Posterior cingulate gyrus (tissue), 11 donors: ENCODE measurements at places on chromosomes 1 and 21.

DNA sequence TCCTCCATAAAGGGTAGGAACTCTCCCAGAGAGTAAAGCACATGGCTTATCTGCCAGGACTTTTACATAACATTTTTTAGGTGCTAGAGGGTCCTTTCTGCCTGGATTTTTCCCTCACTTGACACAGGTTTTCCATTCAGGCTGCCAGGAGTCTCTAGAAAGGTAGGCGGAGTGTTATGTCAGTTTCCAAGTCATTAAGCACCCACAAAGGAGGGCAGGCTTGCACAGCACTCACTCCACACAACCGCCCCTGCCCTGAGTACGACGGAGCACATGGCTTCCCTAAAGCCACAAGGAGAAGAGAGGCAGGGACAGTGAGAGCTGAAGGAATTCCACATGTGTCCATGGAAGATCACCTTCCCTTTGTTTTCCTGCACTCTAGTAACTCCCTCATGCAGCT, 55.7 kb downstream of the CAPZB start:
- DNase-seq = peak; percentile 77

DNA sequence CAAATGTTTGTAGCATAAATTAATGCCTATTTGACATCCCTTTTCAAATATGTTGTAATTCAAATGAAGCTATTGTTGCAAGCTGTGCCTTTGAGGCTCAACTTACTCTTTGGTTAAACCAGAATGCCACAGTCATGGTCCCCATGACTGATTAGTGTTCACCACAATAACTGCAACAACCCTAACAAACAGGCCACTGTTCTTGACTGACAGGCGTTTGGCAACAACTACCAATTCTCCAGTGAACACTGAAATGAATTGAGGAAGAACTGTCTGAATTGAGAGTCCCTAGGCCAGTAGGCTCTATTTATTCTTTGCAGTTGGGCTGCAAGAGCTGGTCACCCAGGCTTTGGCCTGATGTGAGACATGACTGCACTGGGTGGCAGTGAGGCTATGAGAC, 6.6 kb upstream of the TMEM167B start:
- DNase-seq = peak; percentile 92

DNA sequence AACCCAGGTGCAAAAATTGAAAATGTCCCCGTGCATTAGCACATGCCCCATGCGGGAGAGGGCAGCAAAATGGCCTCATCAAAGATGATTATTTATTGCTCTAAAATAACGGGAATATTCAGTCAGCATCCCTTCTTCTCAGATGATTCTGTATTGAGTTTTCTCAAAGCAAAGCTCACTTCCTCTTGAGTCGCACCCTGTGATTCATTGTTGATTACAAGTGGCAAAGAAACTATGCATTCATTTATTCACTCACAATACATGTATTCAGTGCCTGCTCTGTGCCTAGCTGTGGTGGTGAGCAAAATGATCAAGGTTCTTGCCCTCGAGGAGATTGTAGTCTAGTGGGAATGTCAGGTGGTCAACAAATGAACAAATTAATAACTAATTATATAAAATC, 226.0 kb upstream of the KAZN start:
- no peak for DNase-seq

GRCh38 chr21:28280611-28281010, 712.1 kb downstream of the LTN1 start:
- DNase-seq = no peak

DNA sequence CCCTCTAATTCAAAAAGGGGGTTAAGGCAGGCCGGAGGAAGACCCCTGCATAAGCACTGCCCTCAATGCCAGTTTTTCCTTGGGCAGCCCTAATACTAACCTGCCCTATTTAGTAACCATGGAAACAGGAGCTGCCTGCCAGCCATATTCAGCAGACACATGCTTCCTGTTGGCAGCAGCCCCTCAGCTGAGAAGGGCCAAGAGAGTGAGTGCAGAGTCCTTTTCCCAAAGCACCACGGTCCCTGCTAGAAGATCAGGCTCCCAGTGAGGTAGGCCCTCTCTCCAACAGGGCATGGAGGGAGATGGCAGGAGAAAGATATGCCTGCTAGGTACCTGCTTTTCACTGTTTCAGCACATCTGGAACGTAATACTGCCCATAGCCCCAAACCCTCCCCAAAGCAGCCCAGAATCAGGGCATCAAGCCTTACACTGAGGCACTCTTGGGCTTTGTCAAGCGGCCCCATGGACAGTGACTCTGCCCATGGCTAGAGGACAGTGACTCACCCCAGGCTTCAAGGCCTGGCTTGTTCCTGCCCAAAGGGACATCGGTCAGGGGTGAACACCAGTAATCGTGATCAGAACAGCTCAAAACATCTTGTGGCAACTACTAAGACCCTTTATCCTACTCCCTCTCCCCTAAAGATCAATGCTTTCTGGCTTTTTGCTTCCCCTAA, 64.5 kb downstream of the BCAR3 start:
- peak; percentile 60 for DNase-seq

GRCh38 chr1:19621274-19621950, 22.7 kb upstream of the NBL1 start:
- no peak for DNase-seq

GRCh38 chr1:114316204-114316603, 162.5 kb upstream of the SYT6 start:
- no peak for DNase-seq

GRCh38 chr1:48654606-48655210, 122.0 kb downstream of the BEND5 start:
- peak; percentile 78 for DNase-seq

DNA sequence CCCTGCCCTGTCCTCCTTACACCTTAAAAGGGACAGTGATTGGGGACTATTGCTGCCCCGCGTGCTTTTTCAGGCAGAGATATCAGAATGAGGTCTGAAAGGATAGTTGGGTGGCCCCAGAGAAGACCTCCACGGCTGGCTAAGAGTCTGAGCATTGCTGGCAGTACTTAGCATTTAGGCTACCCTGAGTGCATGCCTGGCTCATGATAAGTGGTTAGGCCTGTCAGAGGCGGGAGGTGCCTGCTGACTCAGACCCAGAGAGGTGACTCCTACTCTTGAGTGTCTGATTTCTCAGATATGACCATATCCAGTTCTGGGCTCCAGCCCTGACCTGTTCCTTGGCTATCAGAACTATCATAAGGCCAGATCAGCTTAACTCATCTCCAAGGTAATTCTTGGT, 213.7 kb downstream of the PBX1 start:
- no peak for DNase-seq

DNA sequence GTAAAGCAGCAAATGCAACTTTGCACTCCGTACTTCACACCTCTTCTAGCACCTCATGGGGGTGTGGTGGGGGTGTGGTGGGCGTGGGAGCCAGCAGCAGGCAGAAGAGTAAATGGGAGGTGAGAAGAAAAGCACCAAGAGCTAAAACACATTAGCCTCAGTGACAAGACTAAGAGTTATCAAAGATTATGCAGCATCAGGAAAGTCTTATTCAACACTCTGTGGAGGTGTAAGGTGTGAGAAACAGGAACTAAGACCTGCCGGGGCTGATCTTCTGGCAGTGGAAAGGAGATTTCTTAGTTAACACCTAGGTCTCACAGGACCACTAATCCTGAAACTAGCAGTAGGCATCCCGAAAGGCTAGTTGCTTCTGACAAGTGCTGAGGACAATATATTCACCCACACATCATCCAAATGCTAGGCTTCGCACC, 9.9 kb downstream of the TGFBR3 start:
- no peak for DNase-seq

GRCh38 chr1:24713176-24713575, 32.1 kb upstream of the CLIC4 start:
- no peak for DNase-seq

GRCh38 chr1:60665311-60665710, 417.1 kb upstream of the NFIA start:
- no peak for DNase-seq

DNA sequence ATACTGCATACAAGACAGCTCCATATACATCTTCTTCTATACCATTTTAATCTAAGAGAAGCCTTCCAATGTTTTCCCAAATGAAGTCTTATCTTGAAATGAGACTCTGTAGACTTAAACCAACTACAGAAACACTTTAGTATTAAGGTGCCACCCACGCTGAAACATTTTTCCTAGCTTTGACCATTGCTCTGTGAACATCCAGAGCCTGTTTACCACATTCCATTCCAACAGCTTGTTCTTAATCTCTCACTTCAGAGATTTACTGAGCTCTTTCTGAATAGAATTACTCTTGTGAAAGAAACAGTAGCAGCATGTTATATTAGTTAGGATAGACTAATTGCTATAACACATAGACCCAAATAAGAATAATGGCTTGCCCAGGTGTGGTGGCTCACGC, 19.6 kb upstream of the POGZ start:
- no peak for DNase-seq

DNA sequence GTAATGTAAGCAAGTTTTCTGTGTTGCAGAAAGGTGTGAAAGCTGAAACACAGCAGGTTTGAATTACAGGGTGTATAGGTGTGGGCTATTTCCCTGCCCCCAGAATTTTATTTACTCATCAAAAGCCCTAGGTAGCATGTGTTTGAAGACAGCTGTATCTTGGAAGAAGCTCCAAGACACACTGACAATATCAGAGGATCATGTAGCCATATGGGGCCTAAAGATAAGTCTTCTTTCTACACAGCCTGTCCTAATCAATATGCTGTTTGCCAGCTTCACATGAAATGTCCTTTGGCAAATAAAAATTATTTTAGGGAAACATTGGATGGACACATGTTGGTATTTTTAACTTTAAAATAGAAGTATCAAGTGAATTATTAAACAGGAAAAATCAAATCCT, 17.5 kb upstream of the SUCO start:
- no peak for DNase-seq

DNA sequence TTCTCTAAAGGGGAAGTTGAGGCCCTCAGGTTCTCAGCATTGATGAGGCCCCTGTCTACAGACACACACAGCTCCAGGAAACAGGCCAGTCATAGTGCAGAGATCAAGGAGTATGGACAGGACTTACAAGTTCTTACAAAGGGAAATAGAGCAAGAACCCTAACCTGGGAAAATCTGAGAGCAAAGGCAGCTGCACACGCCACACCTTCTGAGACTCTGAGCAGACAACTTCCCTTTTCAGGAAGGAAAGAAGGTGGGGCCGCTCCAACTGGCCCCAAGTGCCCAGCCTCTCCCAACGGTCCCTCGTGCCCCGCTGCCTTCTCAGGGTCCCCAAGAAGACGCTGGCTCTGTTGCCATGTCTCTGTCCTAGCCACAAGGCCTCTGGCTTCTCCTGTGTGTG, 3.6 kb downstream of the NOC2L start:
- DNase-seq = no peak

GRCh38 chr1:1308756-1309250, 406 bp downstream of the PUSL1 start:
- DNase-seq = no peak

- DNase-seq = peak; percentile 85
Observed at GRCh38 chr1:226993814-226994585, 53.9 kb downstream of the COQ8A start.

- DNase-seq = no peak
Observed at GRCh38 chr1:37159102-37159501, 124.8 kb upstream of the GRIK3 start.

DNA sequence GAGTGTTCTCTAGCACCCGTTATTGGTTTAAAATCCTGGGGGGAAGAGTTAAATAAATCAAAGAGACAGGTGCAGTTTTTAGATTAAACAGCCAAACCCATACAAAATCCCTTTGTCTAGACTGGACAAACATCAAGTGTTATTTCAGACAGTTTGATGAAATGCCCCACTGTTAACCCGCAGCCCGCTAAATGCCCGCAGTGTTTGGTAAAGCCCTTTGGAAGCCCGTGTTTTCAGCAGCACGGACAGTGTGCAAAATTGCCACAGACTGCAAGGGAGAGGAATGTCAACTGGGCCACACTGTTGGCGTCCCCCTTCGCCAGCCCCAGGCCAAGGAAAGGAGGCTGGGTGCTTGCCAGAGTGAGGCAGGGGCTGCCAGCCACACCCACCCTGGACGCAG, 26.6 kb downstream of the AJAP1 start:
- peak; percentile 82 for DNase-seq

DNA sequence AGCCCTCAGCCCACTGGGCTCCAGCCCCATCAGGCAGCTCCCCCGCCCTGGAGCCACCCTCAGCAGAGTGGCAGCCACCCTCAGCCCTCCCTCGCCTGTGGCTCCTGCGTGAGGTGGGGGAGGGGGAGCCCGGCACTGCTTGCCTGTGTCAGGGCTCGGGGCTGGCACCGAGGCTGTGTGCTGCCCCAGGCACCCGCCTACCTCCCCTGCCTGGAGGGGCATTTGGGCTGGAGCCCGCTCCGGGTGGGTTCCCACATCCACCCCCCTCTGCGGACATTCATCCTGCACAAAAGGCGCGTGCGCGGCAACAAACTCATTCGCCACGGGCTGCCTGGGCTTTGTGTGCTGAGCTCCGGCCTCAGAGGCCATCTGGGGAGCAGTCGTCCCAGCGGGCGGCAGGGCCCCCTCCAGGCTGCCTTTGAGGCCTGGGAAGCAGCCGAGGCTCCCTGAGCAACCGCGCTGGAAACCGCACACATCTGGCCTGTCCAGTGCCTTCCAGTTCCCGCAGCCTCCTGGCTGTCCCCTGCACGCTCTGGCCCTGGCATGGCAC, 12.6 kb upstream of the TNFRSF14 start:
- peak; percentile 86 for DNase-seq

DNA sequence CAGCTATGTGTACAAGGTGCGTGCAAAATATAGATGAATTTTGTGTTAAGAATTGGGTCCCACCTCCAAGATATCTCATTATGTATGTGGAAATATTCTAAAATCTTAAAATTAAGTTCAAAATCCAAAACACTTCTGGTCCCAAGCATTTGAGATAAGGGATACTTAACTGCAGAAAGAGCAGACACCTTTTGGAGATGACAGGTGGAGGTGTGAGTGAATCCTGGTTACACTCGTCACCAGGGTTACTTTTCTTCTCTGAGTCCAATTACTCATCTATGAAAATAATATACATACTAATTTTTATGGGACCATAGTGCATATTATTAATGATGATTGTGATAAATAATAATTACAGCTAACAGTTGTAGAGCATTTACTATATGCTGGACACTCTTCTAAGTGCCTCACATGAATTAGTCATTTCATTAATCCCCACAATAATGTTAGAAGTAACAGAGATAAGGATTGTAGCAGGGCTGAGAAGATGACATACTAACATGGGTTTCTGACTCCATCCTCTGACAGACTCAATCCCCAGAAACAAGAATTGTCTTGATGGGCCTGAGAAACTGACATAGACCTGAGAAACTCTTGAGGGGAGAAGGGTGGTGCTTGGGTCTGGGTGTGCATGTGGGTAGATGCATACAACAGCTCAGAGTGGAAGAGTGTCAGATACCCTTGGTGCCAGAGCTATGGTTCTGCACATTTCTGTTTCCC, 8.3 kb upstream of the FASLG start:
- no peak for DNase-seq

DNA sequence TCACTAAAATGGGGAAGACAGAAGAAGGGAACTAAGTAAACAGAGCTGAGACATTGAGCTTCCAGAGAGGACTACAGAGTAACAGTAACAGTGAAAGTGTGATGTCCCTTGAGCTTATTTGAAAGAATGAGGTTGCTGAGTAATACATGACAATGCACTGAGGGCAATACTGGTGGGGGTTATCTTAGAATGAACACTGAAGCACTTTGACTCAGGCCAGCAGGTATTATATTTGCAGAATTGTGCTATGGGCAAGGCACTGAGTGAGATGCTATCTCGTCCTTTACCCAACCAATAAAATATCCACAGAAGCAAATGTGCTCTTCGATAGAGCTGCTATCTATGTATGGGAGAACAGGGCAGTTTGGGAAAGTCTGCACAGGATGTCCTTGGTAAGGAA, 133.2 kb downstream of the DISP1 start:
- no peak for DNase-seq
